Stimulated activated CD8-positive, alpha-beta memory T cell treated with anti-CD3 and anti-CD28 coated beads, Interleukin-2, amount 100 ng/mL, for 1 hour (primary cell): ENCODE measurements at places on chromosomes 4 and X.

- no peak for DNase-seq
These were observed 119.1 kb upstream of the CPEB2 start for GRCh38 chr4:14883166-14883565.

DNA sequence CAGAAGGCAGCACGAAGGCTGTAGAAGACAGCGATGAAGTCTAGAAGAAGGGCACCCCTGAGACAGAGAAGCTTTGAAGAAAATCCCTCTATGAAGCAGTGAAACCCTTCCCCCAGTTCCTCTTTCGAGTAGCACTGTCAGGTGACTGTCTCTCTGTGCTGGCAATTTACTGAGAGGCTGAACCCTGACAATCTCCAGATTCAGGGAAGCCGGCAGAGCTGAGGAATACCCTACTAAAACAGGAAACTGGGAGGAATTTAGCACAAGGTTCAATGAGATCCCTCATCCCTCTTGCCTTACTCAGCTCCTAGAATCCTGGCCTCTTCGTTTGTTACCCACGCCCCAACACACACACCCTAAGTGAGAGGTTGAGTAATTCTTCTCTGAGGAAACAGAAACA is 239.7 kb upstream of the NOCT start:
- no peak for DNase-seq

- DNase-seq, result no peak
These were observed 939.7 kb upstream of the LCORL start for GRCh38 chr4:18961266-18961665.

GRCh38 chr4:100372432-100372831 is 145.4 kb downstream of the EMCN start:
- DNase-seq, result no peak

DNA sequence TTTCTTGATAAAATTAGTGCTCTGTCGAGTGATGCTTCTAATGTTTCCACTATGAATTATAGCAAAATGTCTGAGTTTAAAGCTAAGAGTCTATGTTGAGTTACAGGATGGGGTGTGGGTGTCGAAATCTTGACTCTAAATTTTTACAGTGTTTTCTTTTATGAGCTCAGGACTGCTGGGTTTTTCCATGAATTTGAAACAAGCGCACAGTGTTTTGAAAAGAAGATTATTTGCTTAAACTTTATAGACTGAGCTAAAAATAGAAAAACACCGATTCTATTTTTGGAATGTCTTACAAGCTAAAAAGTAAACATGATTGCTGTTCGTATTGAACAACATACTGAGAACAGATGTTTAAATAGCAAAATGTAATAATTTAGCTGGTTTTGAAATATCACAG is 7.5 kb downstream of the PTTG2 start:
- no peak for DNase-seq

DNA sequence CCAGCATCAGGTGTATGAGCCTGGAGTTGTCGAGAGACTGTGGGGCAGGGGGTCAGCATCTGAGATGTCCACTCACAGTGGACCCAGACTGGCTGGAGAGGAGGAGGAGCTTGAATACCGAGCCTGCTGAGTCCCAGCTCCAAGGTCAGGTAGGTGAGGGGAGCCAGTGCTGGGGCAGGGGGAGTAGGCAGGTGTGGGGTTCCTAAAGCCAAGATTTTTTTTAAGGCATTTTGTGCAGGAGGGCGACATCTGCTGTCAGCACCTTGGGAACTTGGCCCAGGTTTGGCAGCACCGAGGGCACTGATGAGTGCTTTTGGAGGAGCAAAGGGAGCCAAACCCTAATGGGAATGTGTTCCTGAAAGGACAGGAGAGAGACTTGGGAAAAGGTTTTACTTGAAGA is 64.2 kb upstream of the MSANTD1 start:
- no peak for DNase-seq

- DNase-seq, result no peak
These were observed 45.7 kb downstream of the ARHGAP10 start for GRCh38 chr4:147777456-147778091.

GRCh38 chr4:70901607-70901983 is 574 bp upstream of the MOB1B start:
- DNase-seq, result no peak

GRCh38 chr4:28007693-28008092 is 1147.1 kb downstream of the STIM2 start:
- DNase-seq, result no peak

DNA sequence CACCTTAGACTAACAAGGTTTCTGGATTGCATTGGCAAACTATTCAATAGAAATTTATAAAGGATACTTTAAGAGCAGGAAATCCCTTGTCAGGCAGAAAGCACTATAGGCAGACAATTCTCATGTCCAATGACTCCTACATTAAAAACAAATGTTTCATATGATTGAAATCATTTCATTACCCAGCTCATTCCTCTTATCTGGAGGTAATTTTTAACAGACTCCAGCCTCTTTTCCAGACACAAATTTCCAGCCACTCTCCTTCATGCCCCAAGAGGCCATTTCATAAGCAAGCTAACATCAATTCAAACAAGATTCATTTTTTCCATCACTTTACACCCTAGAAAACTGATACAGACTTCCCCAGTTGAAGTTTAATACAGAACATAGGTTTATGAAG is 495.1 kb upstream of the FRG1 start:
- DNase-seq, result no peak

GRCh38 chrX:13050151-13050550 is 5.7 kb upstream of the FAM9C start:
- no peak for DNase-seq

DNA sequence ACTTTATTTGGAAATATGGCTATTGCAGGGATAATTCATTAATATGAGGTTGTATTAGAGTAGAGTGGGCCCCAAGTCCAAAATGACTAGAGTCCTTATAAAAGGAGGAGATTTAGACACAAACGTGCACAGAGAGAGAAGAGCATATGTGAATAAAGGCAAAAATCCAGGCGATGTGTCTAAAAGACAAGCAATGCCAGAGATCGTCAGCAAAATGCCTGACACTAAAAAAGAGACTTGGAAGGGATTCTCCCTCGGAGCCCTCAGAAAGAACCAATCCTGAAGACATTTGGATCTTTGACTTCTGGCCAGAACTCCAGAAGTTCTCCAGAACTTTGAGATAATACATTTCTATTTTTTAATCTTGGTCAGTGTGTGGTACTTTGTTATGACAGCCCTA is 472.1 kb downstream of the NLGN4X start:
- DNase-seq, result no peak

DNA sequence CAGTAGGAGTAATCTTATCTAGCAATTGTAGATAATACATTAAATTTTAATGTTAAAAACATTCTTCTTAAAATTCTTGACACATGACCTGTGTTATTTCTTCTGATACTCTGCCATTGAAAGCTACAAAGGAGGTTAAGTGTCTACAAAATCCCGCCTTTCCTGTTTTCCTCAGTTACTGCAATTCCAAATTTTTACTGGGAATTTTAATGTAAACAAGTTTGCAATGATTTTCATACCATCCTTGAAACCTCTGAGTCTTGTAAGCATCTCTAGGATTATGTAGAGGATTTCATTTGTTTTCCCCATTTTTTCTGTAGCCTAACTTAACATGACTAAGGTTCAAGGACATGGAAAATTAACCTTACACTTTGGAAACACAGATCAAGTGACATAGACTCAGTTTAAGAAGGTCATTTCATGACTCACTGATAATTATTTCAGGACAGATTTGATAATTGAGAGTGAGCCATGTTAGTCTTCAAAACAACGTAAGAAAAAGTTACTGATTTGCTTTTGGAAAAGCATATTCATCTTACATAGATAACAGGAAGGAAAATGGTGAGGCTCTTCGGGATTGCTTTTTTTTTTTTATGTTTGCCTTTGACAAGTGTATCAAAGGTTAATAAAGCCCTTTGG is 39.6 kb upstream of the PDLIM5 start:
- no peak for DNase-seq

- no peak for DNase-seq
These were observed 43.1 kb downstream of the ZGRF1 start for GRCh38 chr4:112593438-112594133.

GRCh38 chr4:1211891-1212545 is 36.9 kb downstream of the CTBP1 start:
- no peak for DNase-seq

- no peak for DNase-seq
These were observed 112.2 kb upstream of the PSAPL1 start for GRCh38 chr4:7546809-7547367.

- DNase-seq, result no peak
These were observed 65.1 kb downstream of the PPP3CA start for GRCh38 chr4:101282076-101282844.

DNA sequence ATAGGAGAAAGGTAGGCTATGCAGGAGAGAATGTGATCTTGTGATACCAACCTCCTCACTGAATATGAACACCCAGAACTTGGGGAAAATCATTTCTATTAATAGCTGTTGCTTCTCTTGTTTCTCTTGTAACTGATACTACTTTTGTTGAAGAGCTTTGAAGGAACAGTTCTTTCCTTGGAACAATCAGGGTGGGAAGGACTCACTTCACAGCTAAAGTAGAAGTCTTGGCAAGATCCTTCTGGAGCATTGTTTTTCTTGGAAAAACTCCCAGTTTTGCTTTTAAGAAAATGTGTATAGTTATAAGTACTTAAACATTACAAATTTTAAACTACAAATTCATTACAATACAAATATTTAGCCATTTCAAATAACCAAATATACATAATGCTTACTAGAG is 19.1 kb upstream of the XK start:
- no peak for DNase-seq

DNA sequence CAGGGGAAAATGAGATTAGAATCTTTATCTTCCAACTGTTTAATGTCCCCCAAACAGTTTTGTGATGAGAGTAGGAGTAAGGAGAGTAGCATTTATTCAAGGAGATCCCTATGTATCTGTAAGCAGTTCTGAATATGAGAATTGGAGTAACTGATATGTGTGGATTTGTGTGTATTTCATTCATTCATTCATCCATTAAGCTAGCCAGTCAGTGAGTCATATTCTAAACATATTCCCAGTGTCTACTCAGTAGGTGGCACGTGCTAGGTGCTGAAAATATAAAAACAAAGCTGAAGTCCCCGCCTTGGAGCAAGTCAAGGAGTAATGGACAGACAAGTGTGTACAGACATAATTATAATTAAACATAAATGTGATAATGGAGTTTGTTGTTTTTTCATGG is 12.4 kb upstream of the STX18 start:
- no peak for DNase-seq

DNA sequence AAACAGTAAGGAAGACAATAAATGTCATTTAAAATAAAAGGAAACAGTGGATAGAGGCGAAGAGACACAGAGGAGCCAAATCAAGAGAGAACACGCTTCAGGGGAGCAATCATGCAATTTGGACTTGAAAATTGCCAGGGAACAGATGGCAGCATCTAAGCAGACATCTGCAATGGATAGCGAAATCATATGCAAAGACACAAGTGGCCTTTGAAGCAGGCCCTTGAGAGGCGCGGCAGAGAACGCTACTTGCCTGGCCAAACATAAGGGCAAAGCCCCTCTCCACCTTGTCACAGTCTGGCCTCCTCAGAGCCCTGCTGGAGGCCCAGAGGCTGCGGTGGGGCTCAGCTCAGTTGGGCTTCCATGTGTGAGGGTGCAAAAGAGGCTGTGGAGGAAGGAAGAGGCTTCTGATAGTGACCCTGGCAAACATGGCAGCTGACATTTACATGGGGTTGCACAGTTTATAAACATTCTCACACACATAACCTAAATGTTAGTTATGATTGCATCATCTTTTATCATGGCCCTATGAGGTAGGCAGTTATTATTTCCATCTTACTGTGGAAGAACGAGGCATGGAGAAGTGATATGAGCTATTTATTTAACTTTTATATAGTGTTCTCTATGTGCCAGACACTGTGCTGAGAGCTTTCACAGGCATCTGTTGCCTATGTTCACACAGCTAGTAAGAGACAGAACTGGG is 18.3 kb downstream of the ADGRG4 start:
- no peak for DNase-seq

GRCh38 chrX:65997978-65998717 is 41.7 kb downstream of the VSIG4 start:
- no peak for DNase-seq

- DNase-seq, result no peak
These were observed at the start of gene MAGEB4 for GRCh38 chrX:30241724-30242415. MAGEB4 (plus strand) TSS chrX:30242000; CDS start chrX:30242136, 136 bp downstream.

- no peak for DNase-seq
These were observed 10.7 kb upstream of the FNIP2 start for GRCh38 chr4:158758142-158758541.

- no peak for DNase-seq
These were observed 17.6 kb downstream of the THAP9 start for GRCh38 chr4:82918091-82918490.

DNA sequence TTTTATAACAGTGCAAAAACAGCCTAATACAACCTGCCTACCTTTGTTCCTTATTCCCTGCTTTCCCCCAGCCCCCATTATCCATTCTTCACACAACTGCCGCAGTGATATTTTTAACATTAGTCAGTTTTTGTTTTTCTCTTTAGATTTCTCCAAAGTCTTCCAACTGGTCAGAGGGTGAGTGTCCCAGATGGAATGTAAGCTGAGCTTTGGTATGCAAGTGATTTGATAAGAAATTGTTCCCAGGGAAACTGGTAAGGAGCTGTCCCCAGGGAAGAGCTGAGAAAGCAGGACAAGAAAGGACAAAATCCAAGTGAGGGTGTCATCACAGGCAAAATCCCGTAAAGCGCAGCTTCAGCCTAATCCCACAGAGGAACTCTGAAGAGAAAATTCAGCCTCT is 475.5 kb upstream of the ADGRL3 start:
- no peak for DNase-seq

GRCh38 chr4:123342498-123342897 is 54.1 kb upstream of the SPRY1 start:
- no peak for DNase-seq

DNA sequence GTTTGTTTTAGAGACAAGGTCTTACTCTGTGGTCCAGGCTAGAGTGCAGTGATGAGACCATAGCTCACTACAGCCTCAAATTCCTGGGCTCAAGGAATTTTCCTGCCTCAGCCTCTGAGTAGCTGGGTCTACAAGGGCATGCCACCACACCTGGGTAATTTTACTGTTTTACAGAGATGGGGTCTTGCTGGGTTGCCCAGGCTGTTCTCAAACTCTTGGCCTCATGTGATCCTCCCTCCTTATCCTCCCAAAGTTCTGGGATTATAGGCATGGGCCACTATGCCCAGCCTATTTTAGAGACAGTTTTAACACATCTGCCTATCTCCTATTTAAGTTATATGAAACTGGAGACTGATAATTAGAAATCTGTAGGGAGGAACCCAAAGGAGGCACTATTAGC is 53.8 kb downstream of the SPRY1 start:
- no peak for DNase-seq

- no peak for DNase-seq
These were observed 1.5 kb downstream of the TSPAN5 start for GRCh38 chr4:98656886-98657285.

DNA sequence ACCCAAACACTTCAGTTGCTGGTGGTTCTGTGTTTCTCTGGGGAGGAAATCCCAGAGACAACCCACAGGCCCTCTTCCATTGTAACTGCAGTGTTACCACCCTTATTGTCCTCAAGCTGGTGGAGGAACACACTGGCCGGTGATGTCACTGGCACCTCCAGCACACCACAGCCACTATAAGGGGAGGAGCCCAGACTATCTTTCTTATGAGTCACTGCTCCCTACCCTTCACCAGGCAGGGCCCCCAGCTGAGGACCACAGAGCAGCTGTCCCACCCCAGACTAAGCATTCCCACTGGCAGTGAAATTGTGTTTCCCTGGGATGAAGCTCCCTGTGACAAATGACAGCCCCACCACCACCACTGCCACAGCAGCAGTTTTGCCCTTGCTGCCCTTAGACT is 171.8 kb upstream of the FGF16 start:
- no peak for DNase-seq
